ENCODE measurements at places on chromosomes 6 and 20.

DNA sequence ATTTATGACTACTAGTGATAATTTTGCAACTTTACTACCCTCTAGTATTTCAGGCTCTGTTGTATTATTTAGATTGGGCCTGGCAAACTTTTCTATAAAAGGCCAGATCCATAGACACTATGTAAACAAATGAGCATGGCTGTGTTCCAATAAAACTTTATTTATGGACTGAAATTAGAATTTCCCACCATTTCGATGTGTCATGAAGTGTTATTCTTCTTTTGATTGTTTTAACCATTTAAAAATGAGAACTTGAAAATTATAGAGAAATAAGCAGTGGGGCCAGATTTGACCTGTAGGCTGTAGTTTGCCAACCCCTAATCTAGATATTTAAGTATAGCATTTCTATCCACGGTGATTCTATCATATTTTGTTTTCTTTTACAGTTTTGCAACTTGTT, 61.5 kb upstream of the TFB1M start:
- DNase-seq: no peak

DNA sequence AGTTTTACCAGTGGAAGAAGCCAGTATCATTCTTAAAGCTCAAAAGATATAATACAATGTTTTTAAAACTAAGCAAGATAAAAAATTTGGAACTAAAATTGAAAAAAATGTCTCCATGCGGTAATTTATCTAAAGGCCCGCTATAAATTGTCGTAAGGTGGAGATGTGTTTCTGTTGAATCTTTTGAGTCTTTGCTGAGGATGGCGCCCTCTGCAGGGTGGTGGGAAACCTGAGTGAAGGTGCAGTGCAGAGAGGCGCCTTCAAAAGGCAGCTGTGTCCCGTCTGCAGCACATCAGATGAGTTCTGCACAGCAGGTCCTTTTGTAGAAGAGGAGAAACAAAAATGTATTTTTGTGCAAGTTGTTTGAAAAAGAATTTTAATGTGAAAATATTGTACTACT, 29.4 kb upstream of the KIF25 start:
- DNase-seq: no peak

GRCh38 chr6:26553264-26553634, 15.1 kb downstream of the HMGN4 start:
- DNase-seq: peak; percentile 72

DNA sequence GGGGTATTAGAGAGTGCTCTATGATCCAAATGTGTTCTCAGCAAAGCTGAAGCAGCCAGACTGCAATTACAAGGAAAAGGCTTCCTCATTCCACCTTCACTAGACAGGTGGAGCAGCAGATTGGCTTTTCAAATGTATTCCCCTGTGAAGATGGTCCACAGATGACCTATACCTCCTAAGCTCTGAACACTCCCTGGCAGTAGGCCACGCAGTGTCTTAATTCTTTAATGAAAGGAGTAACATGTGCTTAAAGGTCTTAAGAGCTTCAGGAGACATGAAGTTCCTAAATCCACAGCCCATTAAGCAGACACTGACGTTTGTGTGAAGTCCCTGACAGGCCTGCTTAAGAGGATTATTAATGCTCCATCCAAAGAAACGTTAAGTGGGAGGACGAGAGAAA, 138.9 kb upstream of the NUP153 start:
- DNase-seq: no peak

DNA sequence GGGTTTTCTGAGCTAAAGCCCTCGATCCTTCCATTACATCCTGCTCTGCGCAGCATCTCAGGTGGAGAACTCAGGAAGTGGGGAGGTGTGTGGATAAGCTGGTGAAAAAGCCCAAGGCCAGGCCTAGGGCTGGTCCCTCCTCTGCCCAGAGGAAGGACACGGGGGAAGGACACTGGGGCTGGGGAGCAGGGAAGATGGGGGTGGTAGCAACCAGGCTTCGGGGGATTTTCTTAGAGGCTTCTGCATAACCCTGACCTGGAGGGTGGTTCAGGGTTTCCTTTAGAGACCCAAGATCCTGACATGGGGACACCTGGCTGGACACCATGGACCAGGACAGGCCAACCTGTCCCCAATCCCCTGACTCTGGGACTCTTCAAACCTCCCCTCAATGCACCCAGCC, 37.9 kb downstream of the SUN5 start:
- no peak for DNase-seq

GRCh38 chr6:140252099-140252498, 877.7 kb upstream of the CITED2 start:
- DNase-seq: peak; percentile 11

DNA sequence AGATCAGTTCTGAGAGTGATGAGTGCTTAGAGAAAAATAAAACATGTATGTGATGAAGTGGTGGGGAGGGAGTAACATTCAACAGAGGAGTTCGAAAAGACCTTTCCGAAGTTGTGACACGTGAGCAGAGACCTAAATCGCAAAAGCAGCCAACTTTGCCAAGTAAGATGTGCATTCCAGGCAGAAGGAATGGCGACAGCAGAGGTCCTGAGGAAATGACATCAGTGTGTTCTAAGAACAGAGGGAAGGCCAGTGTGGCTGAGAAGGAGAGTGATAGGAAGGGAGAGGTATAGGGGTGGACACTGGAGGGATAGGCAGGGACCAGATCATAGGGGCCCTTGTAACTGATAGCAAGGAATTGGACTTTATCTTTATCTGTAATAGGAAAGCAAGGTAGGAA, 51.3 kb downstream of the ADAT2 start:
- no peak for DNase-seq

DNA sequence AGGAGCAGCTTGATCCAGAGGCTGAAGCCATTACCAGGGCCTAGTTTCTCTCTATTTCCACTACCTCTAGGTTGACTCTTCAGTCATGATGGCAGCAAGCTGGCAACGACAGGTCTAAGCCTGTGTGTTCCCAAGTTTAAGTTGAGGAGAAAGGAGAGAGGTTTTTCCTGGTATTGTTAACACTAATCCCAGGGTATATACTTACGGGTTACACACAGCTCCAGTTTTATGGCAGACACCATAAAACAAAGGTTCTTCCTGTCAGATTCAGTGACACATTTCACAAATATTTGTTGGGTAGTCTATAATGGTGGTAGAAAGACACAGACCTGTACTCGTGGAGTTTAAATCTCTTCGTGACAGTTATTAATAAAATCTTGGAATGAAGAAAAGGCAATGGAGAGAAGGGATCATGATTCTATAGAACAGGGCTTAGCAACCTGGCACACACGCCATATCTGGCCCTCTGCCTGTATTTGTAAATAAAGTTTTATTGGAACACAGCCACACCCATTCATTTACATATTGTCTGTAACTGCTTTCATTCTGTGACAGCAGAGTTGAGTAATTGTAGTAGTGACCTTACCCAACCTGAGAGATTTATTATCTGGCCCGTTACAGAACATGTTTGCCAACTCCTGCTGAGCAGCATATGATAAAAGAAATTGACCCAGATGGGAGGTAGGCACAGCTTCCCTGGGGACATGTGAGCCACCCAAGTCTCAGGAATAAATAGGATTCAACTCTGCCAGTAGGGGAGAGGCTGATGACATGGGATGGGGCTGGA, 323.3 kb downstream of the CDH4 start:
- peak; percentile 10 for DNase-seq

- no peak for DNase-seq
Measured at GRCh38 chr6:39922821-39923220, 11.4 kb downstream of the MOCS1 start.

DNA sequence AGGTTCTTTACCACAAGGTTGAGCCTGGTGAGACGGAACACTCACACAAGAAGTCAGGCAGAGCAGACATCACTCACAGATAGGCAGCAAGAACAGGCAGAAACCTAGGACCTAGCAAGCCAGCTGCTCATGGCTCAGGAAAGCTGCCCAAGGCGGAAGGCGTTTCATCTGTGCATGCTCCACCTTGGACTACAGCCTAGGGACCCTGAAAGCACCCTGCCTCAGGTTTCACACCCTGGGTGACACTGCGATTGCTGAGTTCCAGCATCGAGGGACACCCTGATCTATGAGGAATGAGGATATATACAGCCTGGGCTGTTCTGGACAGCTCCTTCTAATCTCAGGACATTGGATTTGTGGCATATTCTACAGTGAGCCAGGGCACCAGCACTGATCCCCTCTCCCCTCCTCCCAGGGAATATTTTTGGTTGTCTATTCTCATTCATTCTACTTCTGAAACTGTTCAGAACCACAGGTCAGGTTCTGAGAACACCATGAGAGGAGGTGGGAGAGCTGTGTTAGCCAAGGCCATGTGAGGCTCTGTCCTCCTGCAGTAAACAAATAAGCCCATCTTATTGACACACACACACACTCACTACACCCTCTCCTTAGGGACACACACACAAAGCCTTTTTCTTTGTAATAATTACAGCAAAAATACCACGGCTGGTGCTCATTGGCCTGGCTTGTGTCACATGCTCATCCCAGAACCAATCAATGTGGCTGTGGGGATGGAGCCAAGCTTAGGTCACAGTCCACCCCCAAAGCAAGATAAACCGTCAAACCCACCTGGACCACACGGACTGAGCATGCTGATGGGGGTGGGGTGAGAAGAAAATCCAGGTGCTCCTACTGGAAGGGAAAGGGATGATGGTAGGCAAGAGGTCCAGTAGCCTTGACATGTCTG, 26.3 kb upstream of the PMEPA1 start:
- DNase-seq: no peak

All from fibroblast of skin of right biceps (primary cell).